Right ventricle myocardium inferior (tissue), 1 donor: ENCODE measurements at places on chromosomes 6 and 20. TPM values are rescaled to one million over a fixed set of nuclear protein-coding genes. Genes with fewer than 3 reads are reported as not detected.

Gene OPRL1
- total RNA-seq: 0.49 TPM

Gene CFAP206
- 0.11 TPM for total RNA-seq

Gene FILIP1
- total RNA-seq: 149 TPM

Gene MCCD1
- not detected for total RNA-seq

Gene TREML1
- not detected for total RNA-seq

Gene ADGRB3
- 1.7 TPM for total RNA-seq

Gene ELOVL4
- total RNA-seq: 0.41 TPM

Gene ADGRG6
- total RNA-seq: 2.9 TPM

- no peak for DNase-seq
Measured at GRCh38 chr6:158752613-158753012, 66.6 kb downstream of the EZR start.

- DNase-seq: no peak
Measured at GRCh38 chr20:54368570-54368969, 106.8 kb upstream of the DOK5 start.

DNA sequence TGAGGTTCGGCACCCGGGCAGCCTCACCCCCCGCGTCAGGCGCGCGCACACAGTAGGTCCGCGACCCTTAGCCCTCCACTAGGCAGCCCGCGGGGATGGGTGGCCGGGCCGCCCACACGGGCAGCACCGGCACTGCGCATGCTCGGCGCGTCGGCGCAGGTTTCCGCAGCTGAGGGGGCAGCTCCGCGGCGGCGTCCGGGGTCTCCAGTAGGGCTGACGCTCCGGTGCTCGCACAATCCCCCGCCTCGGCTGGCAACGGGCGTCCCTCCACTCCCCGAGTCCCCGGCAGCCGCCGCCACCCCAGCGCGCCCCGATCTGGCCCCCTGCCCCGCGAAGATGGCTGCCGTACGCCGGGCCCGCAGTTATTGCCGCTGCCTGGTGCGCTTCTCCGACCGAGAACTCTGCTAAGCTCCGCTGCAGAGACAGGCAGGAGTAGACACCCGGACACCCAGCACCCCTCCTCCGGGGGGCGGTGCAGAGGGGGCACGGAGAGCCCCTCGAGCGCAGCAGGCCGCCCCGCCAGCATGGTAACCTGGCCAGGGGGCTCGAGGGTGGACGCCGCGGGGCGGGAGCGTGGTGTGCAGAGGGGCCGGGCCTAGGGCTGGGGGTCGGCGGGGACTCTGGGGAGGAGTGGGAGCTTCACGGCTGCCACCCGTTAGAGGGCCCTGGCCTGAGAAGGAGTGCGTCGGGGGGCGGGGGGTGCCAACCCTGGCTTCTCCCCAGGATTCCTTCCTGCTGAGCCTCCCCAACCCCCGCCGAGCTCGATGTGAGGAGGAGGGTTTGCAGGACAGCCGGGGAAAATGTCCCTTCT, at the start of gene FBXO9:
Gene FBXO9, plus strand, starts transcription at position 139 of the 811 bp plus-strand sequence. Its CDS starts 386 bp downstream, at position 525.
- peak; percentile 86 for DNase-seq

DNA sequence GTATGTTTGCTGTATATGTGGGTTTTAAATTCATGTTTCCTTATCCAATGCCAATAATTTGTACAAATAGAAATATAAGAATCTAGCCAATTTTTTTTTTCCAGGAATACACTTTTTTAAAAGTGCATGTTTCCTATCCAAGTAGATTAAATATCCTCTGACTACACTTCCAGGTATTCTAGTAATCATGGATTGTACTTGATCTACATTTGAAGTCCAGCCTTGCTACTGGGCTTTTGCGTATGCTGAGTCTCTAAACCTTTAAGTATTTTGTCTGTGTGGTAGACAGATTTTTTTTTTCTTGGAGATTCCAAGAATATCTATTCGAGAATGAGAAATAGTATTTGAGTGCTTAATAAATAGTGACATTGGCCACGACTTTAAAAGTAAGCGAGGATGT, 188.3 kb downstream of the SASH1 start:
- no peak for DNase-seq

- DNase-seq: peak; percentile 64
Measured at GRCh38 chr20:38573413-38573812, 7.6 kb upstream of the ADIG start.

DNA sequence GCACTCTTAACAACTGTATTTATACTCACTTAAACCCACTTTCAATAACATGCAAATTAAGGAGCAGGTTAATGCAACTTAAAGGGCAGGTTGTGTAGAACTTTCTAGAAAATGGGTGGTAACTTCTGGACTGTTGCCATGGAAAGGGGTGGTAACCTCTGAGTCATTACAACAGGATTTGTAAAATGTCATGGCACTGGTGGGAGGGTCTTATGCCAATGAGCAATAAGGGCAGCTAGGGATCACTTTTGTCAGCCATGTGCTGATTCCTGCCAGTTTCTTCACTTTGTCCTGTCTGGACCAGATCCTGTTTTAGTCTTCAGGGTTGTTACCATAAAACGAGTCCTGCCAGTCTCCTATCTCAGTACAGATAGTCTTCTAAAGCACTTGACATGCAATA, 560.5 kb upstream of the PTCHD4 start:
- DNase-seq: no peak

DNA sequence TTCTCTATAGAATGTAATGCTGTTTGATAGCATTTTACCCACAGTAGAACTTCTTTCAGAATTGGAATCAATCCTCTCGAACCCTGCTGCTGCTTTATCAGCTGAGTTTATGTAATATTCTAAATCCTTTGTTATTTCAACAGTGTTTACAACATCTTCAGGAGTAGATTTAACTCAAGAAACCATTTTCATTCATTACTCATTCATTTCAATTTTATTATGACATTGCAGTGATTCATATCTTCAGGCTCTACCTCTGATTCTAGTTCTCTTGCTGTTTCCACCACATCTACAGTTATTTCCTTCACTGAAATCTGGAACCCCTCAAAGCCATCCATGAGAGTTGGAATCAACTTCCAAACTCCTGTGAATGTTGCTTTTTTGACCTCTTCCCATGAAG, 93.7 kb downstream of the ZFAND3 start:
- DNase-seq: no peak

GRCh38 chr20:58268421-58268821, 40.0 kb upstream of the ANKRD60 start:
- DNase-seq: no peak

DNA sequence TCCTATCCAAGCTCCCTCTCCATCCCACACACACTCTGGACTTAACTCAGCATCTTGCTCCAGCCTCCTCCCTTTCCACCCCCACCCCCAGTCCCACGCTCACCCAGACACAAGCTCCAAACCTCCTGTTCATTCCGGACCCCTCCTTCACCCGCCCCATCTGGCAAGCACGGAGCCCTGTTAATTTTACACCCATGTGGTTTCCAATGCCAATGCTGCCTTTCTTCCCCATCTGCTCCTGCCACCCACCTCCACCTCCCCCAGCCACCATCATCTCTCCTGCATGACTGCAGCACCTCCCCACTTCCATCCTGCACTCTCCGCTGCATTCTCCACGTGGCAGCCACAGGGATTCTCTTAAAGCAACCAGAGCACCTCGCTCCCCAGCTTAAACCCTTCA, 9.9 kb upstream of the CDK5RAP1 start:
- no peak for DNase-seq

- peak; percentile 80 for DNase-seq
Measured at GRCh38 chr6:11538052-11538818, 686 bp downstream of the TMEM170B start.

DNA sequence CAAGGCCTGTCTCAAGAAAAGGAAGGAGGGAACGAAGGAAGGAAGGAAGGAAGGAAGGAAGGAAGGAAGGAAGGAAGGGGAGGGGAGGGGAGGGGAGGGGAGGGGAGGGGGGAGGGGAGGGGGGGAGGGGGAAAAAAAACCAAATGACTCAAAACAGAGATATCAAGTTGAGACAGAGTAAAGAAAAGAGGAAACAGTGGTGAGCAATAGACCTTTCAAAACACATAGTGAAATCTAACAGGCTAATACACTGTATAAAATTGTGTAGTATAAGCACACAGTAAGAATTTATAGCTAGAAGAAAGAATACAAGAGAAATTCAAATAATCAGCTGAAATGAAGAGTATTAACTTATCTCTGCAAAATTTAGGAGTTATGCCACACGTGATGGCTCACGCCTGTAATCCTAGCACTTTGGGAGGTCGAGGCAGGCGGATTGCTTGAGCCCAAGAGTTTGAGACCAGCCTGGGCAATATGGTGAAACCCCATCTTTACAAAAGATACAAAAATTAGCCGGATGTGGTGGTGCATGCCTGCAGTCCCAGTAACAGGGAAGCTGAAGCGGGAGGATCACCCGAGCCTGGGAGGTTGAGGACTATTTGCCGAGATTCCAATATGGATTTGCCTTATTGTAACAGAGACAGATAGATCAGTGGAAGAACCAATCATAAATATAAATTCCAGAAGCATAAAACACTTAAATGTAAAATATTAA, 123.2 kb downstream of the PRND start:
- no peak for DNase-seq

DNA sequence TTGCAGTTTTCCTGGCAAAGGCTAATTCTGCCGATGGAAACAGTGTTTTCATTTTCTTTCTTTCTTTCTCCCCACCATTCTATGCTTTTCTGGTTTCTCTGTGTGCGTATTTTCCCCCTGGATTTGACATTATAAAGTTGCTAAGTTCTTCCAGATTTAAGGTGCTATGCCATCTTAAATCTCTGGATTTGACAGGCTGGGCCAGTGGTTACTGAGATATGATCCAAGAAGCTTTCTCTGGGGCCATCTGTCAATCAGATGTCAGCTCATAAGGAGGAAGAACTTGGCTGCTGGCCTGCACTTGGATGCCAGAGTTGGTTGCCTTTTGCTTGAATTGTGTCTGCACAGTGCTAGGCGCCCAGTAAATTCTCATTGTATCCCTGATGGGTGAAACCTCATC, 39.7 kb downstream of the SLC2A10 start:
- DNase-seq: no peak

GRCh38 chr20:47479506-47479905, 22.2 kb upstream of the NCOA3 start:
- no peak for DNase-seq

DNA sequence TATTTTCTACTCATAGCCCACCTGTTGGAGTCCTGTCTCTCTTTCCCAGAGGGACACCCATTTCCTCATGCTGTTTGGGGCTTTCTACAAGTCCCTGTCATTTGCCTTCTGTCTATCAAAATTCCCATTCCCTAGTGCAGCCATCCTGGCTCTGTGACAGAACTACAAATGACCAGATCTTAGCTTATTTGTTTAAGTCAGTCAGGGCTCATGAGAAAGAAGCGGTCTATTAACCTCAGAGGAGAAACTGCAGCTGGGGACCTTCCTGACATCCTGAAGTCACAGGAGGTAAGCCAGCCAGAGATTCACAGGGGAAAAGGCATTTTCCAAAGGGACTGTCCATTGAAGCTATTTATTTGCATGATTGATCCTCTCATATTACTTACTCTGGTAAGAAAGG, 1.7 kb upstream of the COL9A1 start:
- DNase-seq: no peak

GRCh38 chr20:32963176-32963575, 41.1 kb downstream of the SUN5 start:
- DNase-seq: no peak

GRCh38 chr6:169429001-169429400, 175.4 kb upstream of the THBS2 start:
- peak; percentile 60 for DNase-seq
